Mesendoderm (in vitro differentiated cells): ENCODE measurements at places on chromosomes 3 and 15.
A peak's percentile ranks its signal among the peaks of the same experiment; 100 is the strongest.

DNA sequence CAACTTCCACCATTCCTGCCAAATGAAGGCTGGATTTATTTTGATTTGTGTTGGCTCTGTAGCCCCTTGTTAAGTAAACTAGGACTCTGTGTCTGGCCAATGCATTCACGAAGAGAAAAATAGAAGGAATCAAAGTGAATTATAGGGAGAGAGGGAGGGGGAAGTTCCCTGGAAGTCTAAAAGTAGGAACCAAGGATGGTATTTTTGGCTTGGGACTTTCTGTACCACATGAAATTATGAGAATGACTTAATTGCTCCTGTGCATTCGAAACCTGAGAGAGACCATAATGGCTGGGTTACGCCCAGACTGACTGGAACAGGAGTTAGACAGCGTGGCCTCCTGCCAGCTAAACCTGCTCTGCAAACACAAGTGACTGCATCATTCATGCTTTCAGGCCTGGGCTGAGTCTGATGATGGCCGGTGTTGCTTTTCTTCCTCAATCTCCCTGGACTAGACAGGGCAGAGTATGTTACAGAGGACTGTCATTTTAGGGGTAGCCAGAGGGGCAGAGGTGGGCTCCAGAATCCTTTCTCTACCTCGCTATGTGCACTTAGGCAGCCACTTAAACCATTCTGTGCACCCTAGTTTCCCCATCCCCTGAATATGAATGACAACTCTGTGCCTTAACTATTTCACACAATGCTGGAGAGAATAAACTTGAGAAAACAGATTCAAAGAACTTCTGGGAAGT lies 58.9 kb downstream of the MYO1E start:
- DNase-seq, result no peak

DNA sequence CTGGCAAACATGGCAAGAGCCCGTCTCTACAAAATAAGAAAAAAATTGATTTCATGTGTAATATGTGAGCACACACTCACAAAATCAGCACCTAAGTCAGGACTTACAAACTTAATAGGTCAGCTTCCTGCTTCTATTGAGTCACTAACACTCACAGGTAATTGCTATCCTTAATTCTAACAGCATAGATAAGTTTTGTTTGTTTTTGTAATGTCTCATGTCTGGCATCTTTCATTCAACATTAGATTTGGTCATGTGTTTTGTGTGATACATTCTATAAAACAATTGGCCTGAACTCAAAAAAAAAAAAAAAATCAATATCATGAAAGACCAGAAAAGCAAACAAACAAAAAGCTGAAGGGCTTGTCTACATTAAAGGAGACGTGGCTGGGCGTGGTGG lies 564.7 kb downstream of the AGBL1 start:
- no peak for DNase-seq

DNA sequence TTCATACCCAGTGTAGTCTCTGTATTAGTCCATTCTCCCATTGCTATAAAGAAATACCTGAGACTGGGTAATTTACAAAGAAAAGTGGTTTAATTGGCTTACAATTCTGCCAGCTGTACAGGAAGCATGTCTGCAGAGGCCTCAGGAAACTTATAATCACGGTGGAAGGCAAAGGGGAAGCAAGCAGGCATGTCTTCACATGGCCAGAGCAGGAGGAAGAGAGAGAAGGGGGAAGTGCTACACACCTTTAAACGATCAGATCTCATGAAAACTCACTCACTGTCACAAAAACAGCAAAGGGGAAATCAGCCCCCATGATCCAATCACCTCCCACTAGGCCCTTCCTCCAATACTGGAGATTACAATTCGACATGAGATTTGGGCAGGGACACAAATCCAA lies 6.3 kb upstream of the PARP14 start:
- no peak for DNase-seq

DNA sequence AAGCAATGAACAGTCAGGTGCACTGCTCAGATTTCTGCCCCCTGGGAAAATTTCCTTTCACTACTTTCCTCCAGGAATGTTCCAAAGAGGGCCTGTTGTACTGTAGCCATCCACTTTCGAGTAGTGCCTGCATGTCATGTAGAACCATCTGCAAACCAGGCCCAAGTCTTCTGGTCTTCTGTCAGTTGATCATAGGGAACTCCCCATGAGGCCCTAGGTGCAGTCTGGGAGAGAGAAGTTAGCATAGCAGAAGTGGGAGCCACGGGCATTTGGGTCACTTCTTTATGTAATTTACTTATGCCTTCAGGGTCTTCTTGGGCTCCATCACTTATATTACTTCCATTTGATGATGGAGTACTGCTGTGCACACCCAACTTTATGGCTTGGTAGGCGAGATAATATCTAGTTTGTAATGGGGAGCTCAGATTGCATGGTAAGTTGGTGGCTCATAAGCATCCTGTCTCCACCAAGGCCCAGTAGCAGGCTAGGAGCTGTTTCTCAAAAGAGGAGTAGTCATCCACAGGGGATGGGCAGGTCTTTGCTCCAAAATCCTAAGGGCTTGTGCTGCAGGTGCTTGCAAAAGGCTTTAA lies 151.4 kb downstream of the NFKBIZ start:
- no peak for DNase-seq

GRCh38 chr3:188179006-188179966 lies 25.3 kb downstream of the LPP start:
- DNase-seq, result peak; percentile 36

GRCh38 chr15:62449638-62450037 lies 284.6 kb upstream of the C2CD4B start:
- DNase-seq, result no peak

- DNase-seq, result no peak
These were observed 28.8 kb downstream of the MTMR10 start for GRCh38 chr15:30962659-30963058.

DNA sequence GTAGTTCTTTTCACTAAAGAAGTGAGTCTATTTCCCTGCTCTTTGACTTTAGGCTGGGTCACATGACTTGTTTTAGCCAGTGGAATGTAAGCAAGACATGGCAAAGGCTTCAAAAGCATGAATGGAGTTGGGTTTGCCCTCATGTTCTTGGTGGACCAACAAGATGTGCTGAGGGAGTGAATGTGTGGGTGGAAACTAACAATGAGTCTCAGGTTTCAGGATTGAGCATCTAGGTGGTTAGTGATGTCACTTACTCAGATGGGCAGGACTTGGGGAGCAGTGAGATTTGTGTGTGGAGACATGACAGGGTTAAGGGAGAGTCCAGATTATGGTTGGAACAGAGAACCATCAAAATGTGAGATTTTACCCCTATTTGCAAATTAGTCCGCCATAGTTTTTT lies 181.4 kb upstream of the UBE2E1 start:
- DNase-seq, result no peak

DNA sequence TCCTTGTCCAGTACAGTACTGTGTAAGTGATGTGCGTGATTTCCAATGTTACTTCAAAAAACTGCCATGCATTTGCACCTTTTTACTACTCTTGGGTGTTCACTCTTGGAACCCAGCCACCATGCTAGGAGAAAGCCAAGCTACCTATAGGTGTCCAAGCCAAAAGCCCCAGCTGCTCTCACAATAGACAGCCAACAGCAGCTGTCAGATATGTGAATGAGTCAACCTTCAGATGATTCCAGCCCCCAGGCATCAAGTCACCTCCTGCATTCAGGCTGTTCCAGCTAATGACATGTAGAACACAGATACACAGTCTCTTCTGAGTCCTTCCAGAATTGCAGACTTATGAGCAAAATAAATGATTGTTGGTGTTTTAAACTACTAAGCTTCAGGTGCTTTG lies 417.7 kb upstream of the TGFBR2 start:
- DNase-seq, result no peak

- DNase-seq, result no peak
These were observed 34.7 kb upstream of the TUBGCP5 start for GRCh38 chr15:23073890-23074646.

DNA sequence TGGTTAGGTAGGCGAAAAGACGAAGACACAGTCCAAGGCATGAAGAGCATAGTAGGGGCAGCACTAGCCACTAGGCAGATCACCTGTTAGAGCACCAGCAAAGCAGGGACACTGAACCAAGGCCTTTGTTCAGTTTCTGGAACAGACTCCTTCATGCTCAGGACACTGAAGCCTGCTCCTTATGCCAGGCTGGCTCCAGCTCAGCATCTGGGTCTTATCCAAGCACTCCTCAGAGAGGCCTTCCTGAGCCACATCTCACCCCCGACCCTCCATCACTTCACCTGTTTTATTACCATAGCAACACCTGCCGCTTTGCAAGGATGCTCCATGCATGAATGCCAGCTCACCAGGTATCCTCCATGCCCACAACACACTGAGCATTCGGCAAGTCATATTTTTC lies 206.3 kb upstream of the CHRNA7 start:
- no peak for DNase-seq

DNA sequence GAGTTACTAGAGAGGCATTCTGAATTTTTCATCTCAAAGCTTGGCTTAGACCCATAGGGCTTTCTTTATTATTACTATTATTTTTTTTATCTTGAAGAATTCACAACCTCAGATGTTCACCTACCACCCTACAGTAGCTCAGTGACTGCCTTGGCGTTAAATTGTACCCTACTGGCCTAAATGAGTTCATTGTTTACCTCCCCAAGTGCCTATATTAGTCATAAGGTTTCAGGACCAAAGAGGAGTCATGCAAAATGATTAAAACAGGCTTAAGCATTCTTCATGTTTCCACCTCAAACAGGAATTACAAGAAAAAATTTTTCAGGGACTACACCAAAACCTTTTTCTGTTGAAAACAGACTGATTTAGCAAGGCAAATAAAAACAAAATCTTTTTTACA lies 751.5 kb downstream of the SQOR start:
- no peak for DNase-seq

DNA sequence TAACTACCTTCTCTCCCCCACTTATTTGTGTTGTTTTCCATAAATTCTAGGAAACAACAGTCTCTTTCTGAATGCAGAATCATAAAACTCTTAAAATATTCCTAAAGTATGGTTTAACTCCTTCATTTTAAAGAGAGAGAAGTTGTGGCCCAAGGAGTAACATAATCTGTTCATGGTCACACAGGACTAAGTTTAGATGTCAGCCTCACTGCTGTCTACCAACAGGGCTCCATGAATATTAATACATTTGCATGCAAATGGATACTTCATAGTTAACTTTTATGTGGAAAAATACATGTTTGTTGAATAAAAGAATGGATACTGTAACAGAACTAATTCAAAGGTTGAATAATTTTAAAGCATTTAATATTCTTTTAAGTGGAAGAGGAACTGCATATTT lies 18.5 kb upstream of the IL1RAP start:
- DNase-seq, result no peak

GRCh38 chr3:24136624-24137310 lies 191.7 kb downstream of the NR1D2 start:
- no peak for DNase-seq

DNA sequence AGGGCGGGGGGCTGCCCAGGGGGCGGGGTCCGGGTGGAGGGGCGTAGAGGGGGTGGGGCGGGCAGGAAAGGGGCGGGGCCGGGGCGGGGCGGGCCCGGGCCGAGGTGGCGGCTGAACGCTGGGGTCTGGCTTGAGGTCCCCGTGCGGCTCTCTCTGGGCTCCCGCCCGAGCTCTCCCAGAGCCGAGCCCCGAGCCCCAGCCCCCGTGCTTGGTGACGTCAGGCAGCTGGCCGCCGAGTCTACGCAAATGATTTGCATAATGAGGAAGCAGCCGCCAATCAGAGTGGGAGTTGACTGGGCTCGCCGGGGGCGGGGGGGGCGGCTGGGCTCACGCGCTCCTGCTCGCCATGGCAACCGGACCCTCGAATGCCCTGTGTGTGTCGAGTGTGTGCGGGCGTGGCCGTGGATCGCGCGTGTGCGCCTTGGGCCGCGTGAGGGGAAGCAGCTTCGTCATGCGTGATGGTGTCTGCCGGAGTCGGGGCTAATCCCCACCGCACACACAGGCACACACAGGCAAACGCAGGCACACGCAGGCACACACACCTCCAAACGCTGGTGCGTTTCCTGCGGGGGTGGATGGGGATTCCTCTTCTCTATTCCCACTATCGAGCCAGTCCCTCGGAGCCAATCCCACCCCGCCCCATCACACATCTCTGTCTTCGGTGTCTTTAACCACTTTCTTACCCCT lies at the start of gene CELF6:
Gene CELF6, minus strand, starts transcription at position 173 of the 687 bp plus-strand sequence. CDS start 283 bp downstream, outside the sequence.
- DNase-seq, result peak; percentile 95
